NCI-H2107 (cell line): ENCODE measurements at places on chromosomes 6 and 20.

DNA sequence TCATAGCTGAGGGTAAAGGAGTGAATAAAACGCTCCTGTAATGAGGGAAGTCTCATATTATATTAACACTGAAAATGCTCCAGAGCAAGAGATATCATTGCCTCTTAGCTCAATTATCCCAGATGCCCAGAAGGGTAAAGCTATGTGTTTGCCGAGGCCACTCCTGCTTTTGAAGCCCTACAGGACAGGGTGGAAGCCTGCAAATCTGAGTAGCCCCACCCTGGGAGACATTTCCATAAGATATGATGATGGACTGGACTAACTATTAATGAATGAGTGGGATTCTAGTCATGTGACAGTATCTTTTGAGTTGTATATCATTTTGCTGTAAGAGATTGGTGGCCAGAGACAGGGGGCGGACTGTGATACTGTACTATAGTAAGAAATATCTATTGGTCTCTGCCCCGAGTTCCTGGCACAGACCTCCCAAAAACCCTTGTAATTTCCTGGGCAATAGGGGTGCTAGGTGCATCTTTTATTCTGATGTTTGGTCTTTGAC lies 10.5 kb upstream of the SLC22A2 start:
- no peak for DNase-seq

- DNase-seq: no peak
Measured at GRCh38 chr20:14049111-14049510, 53.8 kb downstream of the MACROD2 start.

GRCh38 chr6:51753635-51754034 lies 333.8 kb downstream of the PKHD1 start:
- DNase-seq: no peak

- no peak for DNase-seq
Measured at GRCh38 chr6:70834520-70834919, 122.3 kb downstream of the B3GAT2 start.

- DNase-seq: no peak
Measured at GRCh38 chr20:45953672-45954071, 18.3 kb downstream of the ZNF335 start.

- no peak for DNase-seq
Measured at GRCh38 chr6:106639812-106640211, 10.4 kb downstream of the QRSL1 start.

DNA sequence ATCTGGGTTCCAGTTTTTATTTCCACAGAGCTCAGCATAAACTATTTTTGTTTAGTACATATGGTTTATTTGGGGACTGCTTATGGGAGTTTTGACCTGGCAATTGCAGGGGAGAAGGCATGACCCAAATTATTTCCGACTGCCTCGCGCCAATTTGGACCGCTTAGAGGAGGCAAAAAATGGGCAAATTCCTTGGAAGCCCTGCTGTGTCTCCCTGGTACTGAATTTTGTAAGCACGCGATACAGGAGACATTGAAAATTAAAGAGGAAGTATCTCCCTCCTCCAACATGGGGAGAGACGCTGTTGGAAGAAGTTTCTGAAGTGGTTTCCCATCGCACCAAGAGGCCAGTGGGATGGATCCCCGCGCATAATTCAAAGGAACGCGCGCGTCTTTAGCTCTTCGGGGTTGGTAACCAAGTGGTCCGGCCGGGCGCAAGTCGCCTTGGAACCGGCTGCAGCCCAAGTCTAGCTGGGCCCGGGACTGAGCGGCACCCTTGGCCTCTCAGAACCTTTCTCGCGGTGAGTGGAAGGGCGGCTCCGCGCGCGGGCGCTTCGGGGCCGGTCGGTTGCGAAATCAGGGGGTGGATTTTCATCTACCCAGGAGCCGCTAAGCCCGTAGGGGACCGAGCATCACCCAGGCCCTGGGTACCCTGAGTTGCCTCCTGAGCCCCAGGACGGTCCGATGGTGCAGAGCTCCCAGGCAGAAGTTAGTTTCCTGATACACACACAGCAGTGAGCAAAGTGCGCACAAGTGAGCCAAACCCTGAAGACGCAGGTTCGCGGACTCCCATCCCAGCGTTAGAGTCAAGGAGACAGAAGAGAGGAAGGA lies 6.2 kb downstream of the NKX2-2 start:
- no peak for DNase-seq

DNA sequence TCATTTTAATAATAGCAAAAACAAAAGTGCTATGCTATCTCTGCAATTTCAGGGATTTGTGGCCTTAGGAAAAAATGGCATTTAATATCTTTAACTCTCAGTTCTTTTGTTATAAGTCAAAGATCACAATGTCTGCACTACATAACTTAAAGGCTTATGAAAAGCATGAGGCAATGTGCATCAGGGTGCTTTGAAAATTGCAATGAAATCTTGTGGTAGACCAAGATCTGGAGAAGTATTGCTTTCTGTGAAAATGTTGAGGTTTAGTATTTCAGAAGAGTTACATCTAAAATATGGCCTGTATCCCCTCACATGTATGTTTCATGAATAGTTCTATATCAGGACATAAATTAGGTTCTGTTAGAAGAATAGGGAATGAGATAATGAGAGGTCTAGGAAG lies 200.6 kb downstream of the MEI4 start:
- DNase-seq: no peak

- DNase-seq: no peak
Measured at GRCh38 chr20:15248618-15249395, 911.4 kb upstream of the FLRT3 start.
